ENCODE measurements at places on chromosomes 5 and 9. TPM values are rescaled to one million over a fixed set of nuclear protein-coding genes. Genes with fewer than 3 reads are reported as not detected.
A peak's percentile ranks its signal among the peaks of the same experiment; 100 is the strongest.

- DNase-seq, result no peak
These were observed 4.4 kb upstream of the NDUFS4 start for GRCh38 chr5:53556001-53556400.

TEX48 gene
- not detected for polyA plus RNA-seq

GRCh38 chr5:88729829-88730182 is 153.2 kb downstream of the MEF2C start:
- DNase-seq, result no peak

- DNase-seq, result peak; percentile 63
These were observed 115.0 kb downstream of the KIAA1958 start for GRCh38 chr9:112601636-112602035.

DNA sequence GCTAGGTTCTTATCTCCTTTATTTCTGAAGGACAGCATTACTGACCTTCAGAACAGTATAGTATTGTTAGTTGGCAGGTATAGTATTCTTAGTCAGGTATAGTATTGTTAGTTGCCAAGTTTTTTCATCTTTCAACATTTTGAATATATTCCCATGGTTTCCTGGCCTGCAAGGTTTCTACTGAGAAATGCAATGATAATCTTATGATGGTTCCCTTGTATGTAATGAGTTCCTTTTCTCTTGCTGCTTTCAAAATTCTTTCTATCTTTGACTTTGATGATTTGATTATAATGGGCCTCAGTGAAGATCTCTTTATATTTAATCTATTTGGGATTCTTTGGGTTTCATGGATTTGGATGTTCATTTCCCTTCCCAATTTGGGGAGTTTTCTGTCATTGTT is 12.4 kb upstream of the HSDL2 start:
- DNase-seq, result no peak

DNA sequence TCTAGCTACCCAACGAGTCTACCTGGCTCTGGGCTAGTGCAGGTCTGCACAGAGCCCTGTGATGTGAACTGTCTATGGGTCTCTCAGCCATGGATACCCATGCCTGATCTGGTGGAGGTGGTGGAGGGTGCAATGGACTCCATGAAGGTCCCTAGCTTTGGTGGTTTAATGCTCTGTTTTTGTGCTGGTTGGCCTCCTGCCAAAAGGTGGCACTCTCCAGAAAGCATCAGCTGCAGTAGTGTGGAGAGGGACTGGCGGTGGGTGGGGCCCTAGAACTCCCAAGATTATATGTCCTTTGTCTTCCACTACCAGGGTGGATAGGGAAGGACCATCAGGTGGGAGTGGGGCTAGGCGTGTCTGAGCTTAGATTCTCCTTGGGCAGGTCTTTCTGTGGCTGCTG is 290.1 kb downstream of the AGTPBP1 start:
- DNase-seq, result no peak

PTPRD gene
- 0.09 TPM for polyA plus RNA-seq

NEUROG1 gene
- not detected for polyA plus RNA-seq

DNA sequence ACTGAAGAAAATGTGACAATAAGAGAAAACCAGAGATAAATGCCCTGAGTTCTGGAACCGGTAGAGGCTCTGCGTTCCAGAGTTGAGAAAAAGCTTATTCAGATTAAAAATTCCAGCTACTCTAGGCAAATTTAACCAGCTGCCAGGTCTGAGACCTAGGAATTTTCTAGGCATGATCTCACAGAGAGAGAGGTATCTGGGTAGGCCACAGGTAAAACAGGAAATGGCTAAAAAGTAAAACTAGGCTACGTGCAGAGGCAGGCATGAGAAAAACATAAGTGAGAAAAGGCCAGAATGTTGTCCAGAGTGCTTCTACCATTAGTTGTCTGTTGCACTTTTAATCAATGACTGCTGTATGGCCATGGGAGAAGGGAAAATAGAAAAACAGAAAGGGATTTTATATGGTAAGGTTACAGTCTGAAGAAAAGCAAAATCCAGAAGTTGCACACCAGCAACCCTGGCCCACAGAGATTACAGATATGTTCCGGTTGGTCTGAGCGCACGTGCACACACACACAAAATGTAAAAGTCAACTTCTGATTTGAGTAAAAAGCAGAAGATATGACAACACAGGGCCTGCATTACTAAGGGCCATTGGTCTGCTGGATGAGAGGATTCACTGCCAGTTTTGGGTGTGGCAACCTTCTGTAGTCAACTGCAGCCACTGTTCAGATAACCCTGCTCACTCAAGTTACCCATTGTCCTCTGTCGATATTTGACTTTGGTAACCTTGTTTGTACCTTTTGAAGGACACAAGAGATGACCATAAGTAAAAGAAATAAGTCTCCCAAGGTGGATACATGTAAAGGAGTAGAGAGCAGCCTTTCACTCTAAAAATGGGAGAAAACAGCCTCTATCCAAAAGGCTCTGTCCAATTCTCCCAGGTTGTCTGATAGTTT is 266.0 kb downstream of the DTWD2 start:
- DNase-seq, result no peak

LAMC3 gene
- polyA plus RNA-seq, result not detected

GRCh38 chr5:157282150-157282549 is 16.2 kb downstream of the CYFIP2 start:
- DNase-seq, result no peak

HK3 gene
- not detected for polyA plus RNA-seq

C5orf46 gene
- 0.98 TPM for polyA plus RNA-seq

- DNase-seq, result no peak
These were observed 42.7 kb downstream of the ERAP1 start for GRCh38 chr5:96765043-96765442.

DNA sequence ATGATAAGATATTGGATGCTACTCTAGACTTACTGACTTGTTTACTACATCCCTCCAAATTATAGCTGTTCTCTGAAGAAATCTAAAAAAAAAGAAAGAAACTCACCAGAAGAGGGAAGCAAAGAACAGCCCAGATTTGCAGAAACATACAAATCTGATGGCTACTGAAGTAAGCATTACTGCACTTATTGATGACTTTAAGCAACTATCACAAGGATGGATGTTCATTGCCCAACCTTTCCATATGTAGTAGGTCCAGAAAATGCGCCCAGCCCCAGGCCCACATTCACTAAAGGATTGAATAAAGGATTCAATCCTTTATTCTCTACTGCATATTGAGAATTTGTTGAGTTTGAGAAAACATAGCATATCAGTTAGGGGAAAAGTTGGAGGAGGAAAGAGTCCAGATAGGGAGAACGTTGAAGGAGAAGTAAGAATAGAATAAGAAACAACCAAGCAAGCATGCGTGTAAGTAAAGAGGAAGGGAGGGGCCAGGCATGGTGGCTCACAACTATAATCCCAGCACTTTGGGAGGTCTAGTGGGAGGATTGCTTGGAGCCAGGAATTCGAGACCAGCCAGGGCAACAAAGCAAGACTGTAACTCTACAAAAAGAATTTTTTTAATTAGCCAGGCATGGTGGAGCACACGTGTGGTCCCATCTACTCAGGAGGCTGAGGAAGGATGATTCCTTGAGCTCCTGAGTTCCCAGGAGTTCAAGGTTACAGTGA is 33.8 kb upstream of the DTWD2 start:
- DNase-seq, result peak; percentile 57

- peak; percentile 87 for DNase-seq
These were observed 10.3 kb downstream of the FST start for GRCh38 chr5:53490747-53491146.

- DNase-seq, result peak; percentile 86
These were observed 51.5 kb downstream of the SHOC1 start for GRCh38 chr9:111743275-111743674.

DNA sequence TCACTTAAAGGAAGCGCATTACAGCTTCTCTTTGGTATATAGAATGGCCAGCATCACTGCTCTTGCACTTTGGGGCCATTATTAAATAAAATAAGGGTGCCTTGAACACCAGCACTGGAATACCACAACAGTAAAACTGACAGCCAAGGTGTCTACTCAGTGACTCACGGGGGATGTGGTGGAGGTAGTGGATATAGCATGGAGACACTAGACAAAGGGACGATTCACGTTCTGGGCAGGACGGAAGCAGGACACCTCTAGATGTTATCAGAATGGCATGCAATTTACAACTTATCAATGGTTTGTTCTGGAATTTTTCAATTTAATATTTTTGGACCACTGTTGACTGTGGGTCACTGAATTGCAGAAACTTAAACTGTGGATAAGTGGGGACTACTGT is 32.9 kb upstream of the PDE8B start:
- no peak for DNase-seq

ANKRD31 gene
- not detected for polyA plus RNA-seq

DNA sequence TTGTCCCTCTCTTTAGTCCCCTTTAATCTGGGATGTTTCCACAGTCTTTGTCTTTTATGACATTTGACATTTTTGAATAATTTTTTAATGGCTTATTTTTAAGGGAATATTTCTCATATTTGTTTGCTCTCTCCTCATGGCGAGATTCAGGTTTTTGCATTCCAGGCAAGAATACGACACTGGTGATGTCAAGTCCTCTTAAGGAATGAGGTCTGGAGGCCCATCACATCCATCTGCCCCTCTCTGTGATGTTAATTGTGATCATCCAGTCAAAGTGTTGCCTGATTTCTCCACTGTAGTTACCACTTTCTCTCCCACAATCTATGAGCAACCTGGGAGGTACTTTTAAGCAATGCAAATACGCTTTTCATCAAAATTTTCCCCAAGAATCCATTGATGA is 193.2 kb downstream of the MAST4 start:
- DNase-seq, result no peak

FAM221B gene
- not detected for polyA plus RNA-seq

GRCh38 chr5:157978061-157978460 is 119.1 kb upstream of the CLINT1 start:
- DNase-seq, result no peak

GRCh38 chr5:113250341-113250953 is 184.3 kb downstream of the TSSK1B start:
- peak; percentile 100 for DNase-seq

DNA sequence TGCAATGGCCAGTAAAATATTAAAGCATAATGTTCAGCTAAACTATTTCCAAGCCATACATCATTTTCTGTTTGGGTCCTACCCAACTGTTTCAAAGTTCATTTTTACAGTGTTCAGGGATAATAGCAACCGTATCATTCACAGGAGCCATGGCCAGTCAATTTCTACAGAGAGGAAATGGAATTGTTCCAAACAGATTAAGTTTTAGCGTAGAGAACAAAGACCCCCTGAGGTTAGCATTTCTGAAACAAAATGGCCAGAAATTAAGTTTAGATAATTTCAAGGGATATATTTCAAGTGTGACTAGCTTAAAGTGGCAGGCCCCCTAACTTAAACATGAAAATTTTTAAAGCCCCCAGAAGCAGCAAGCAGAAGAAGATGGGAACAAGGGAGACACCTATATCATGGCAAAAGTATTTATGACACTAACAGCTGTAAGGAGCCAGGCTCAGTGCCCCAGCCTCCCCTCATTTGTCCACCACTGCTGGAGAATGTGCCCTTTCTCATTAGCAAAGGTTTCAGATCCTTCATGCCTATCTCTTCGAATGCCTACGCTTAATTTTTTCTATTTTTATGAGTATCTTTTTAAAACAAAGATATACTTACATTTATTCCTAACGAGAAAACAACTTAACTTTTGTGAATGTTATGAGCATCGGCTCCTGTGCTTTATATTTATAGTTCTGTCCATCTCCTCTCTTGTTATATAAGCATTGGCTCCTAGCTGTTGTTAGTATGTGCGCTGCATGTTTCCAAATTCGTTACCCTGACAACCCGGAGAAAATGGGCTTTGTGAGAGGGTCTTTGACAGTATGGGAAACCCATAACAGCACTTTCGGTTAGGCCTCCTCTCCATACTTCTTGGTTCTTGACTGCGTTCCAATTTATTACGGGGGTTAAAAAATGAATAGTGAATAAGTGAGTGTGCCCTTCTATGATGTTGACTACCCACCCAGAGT is 116.3 kb downstream of the MED27 start:
- no peak for DNase-seq

DNA sequence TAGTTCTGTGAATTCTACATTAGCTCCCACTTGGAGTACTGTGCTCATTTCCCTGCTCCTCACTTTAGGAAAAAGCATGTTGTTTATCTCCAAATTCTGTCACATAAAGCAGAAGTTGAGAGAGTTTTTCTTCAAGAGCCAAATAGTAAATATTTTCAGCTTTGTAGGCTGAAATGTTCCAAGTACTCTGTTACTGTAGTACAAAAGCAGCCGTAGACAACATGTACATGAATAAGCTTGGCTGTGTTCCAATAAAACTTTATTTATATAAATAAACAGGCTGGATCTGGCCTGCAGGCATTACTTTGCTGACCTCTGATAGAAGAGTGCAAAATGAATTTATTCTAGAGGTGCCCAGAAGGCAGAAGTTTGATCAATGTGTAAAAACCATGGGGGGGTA is 73.0 kb upstream of the AGXT2 start:
- DNase-seq, result peak; percentile 33

DAP gene
- polyA plus RNA-seq, result 152 TPM

DNA sequence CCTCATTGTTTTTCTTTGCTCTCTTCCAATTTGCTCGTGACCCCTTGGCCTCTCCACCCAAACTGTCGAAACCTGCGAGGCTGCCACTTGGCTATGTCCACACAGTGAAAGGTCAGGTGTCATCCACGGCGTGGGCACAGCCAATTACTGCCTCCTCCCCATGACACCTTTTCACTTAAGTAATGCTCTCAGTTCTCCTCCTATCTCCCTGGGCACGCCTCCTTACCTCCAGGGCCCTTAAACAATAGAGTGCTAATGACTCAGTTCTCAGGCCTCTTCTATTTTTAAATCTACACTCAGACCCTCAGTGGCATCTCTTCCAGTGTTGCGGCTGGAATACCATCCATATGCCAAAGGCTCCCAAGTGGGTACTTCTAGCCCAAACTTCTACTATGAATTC is 256.8 kb downstream of the ROR2 start:
- DNase-seq, result no peak

SCAMP1 gene
- 13.5 TPM for polyA plus RNA-seq

- no peak for DNase-seq
These were observed 54.9 kb downstream of the USP20 start for GRCh38 chr9:129889941-129890717.

DNA sequence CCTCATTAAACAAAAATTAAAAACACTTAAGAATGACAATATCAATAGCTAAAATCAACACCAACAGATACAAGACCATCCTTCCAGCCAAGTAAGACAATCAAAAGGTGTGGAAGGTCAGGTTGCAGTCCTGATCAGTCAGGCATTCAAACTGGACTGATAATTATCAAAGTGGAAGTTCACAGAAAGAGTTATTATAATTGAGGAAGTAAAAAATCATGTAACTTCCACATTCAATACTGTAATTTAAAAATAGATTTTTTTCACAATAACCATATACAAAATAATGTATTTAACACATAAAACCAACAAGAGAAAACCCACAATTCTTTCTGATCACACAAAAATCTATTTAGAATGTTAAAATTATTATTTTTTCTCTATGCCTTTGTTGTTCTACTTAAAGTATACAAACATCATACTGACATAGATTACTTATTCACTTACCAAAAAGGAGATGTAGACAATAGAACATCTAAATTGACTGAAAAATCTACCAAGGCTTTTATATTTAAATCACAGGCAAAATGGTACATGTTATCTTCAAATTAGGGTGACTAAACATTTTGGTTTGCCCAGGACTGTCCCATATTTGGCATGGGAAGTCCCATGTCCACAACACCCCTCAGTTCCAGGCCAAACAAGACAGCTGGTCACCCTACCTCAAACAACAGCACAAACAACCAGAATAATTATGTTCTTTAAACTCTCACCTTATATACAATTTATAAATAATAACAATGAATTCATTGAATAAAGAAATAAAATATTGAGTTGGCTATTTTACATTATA is 142.5 kb upstream of the SLC24A2 start:
- DNase-seq, result no peak

GRCh38 chr5:67221487-67222242 is 25.1 kb upstream of the CD180 start:
- DNase-seq, result no peak

Measured in IMR-90 (cell line).